Ascending aorta (tissue), 2 donors: ENCODE measurements at places on chromosomes 5 and 9. TPM values are rescaled to one million over a fixed set of nuclear protein-coding genes. Genes with fewer than 3 reads are reported as not detected.

- no peak for DNase-seq
- H3K4me3 ChIP-seq, result no peak overlapping the region
- no peaks in the 10 kb centered on the region for H3K4me1 ChIP-seq
- H3K36me3 ChIP-seq, result no peaks in the 10 kb centered on the region
These were observed 13.3 kb upstream of the RECK start for GRCh38 chr9:36023260-36024048.

GRCh38 chr5:119402555-119402954 lies 46.7 kb downstream of the TNFAIP8 start:
- no peak overlapping the region for H3K27ac ChIP-seq
- no peaks in the 10 kb centered on the region for H3K27me3 ChIP-seq
- H3K4me1 ChIP-seq, result peaks cover 1% of the 10 kb centered on the region
- H3K4me3 ChIP-seq, result no peak overlapping the region

- H3K36me3 ChIP-seq, result no peaks in the 10 kb centered on the region
- no peak overlapping the region for H3K27ac ChIP-seq
- DNase-seq, result no peak
- no peak overlapping the region for H3K4me3 ChIP-seq
- H3K4me1 ChIP-seq, result no peaks in the 10 kb centered on the region
These were observed 55.1 kb upstream of the S1PR3 start for GRCh38 chr9:88936132-88936531.

DNA sequence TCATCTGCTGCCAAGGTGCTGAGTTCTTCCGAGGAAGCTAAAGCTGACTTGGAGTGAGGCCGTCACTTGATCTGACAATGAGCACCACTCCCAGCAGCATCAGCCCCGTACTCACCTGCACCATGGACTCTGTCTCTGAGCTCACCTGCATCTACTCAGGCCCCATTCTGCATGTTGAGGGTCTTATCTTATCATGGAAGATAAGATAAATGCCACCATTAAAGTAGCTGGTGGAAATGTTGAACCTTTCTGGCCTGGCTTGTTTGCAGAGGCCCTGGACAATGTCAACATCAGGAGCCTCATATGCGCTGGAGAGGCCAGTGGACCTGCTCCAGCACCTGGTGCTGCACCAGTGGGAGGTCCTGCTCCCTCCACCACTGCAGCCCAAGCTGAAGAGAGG lies 35.0 kb upstream of the HMGCS1 start:
- no peak for DNase-seq
- no peaks in the 10 kb centered on the region for H3K4me1 ChIP-seq
- H3K4me3 ChIP-seq, result no peak overlapping the region

DNA sequence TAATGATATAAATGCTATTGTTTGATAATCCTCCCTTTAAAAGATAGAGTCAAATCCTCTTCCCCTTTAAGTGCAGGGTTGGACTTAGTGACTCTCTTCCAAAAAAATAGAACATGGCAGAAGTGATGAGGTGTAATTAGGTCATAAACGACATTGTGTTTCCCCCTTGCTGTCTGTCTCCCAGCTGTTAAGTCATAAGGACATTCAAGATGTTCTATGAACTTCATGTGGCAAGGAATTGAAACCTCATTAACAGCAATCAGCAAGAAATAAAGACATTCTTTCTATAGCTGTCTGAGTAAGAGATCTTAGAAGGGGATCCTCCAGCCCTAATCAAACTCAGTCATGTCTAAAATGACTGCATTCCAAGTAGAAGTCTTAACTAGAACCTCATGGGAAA lies 3.3 kb upstream of the SLC25A46 start:
- no peak overlapping the region for H3K4me3 ChIP-seq
- no peaks in the 10 kb centered on the region for H3K27me3 ChIP-seq
- no peaks in the 10 kb centered on the region for H3K36me3 ChIP-seq
- H3K27ac ChIP-seq, result no peak overlapping the region
- H3K4me1 ChIP-seq, result peaks cover 3% of the 10 kb centered on the region

DNA sequence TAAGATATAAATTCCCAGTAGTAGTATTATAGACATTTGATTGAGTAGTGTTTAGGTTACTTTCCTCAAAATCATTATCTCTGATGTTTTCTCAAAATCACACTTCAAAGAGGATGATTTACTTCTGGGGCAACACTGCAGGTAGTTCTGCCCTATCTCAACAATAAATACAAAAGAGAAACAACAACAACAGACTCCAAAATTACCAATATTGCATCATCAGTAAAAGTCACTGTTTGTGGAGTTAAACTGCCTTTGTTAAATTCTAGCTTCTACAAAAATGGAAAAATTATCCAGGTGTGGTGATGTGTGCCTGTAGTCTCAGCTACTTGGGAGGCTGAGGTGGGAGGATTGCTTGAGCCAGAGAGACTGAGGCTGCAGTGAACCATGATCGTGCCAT lies 637.6 kb upstream of the ZNF608 start:
- H3K36me3 ChIP-seq, result no peaks in the 10 kb centered on the region
- H3K27ac ChIP-seq, result no peak overlapping the region
- no peaks in the 10 kb centered on the region for H3K4me1 ChIP-seq
- DNase-seq, result no peak
- no peaks in the 10 kb centered on the region for H3K27me3 ChIP-seq

GRCh38 chr5:74083096-74083791 lies 457.2 kb downstream of the ARHGEF28 start:
- no peaks in the 10 kb centered on the region for H3K4me1 ChIP-seq
- no peaks in the 10 kb centered on the region for H3K36me3 ChIP-seq
- no peaks in the 10 kb centered on the region for H3K27me3 ChIP-seq
- no peak for DNase-seq

Gene SMIM15
- total RNA-seq, result 22.4 TPM

Gene SLC1A3
- 3.0 TPM for total RNA-seq

Gene PTGER4
- total RNA-seq, result 48.3 TPM

Gene PCA3
- total RNA-seq, result not detected
